Renal cortex interstitium (tissue), 15 donors: ENCODE measurements at places on chromosomes 1 and 21.
A peak's percentile ranks its signal among the peaks of the same experiment; 100 is the strongest.

DNA sequence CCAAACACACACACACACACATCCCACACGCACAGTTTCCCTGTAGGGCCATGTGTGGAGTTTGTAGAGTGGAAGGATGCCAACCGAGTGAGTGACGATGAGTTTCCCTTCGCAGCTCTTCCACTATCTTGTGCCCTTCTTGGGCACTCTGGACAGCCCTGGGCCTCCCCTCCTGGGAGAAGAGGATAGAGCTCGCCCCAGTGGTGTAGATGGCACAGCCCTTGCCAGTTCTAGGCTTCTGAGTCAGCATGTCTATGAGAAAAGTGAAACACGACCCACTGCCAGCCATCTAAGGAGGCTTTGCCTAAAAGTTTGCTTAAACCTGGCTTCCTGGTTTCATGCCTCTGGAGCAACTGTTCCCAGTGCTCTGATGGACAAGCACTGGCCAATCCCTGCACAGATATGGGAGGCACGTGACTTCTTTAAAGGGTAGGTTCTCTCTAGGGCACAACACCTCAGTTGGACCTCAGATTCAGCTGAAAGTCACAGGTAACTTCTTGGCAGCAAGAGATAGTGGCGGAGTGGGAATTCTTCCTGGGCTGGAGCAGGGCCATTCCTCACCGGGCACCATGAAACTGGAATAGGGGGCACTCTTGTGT is 195.9 kb upstream of the GALNT2 start:
- DNase-seq, result no peak

GRCh38 chr21:36717976-36718375 is 19.1 kb downstream of the SIM2 start:
- no peak for DNase-seq

DNA sequence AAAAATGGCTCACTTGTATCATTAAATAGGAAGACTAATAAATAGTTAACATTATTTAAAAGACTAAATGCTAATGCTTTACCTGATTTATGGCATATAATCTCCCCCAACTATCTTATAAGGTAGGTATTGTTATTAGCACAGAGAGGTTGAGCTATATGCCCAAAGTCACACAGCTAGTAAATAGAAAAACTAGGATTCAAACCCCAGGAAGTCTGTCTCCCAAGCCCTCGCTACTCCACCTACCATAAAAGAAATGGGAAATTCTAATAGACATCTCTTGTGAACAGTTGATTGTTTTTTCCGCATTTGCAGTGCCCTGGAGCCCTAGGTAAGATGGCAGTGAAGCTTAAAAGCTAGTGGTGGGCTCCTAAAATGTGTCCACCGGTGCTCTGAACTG is 65.2 kb upstream of the SOD1 start:
- DNase-seq, result no peak

GRCh38 chr1:192601143-192601542 is 25.6 kb downstream of the RGS1 start:
- no peak for DNase-seq

DNA sequence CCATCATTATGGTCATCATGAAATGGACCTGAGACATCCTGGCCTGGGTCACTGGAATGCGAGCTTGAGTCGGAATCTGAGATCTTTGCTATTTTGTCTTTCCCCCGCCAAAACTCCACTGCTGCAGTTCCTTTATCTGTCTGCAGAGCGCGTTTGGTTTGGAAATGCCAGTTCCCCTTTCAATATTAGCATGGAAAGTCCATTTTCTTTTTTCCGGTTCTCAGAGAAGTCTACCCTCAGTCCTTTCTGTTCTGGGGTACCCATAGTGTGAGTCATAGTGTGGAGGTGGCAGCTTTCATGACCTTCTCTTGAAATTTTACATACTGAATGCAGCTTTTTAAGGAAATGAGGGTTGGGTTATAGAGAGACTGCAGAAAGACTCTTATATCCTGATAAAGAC is 14.6 kb downstream of the CACNA1E start:
- no peak for DNase-seq

- DNase-seq, result peak; percentile 97
Observed at GRCh38 chr1:26864610-26865480, 1.9 kb downstream of the SFN start.

DNA sequence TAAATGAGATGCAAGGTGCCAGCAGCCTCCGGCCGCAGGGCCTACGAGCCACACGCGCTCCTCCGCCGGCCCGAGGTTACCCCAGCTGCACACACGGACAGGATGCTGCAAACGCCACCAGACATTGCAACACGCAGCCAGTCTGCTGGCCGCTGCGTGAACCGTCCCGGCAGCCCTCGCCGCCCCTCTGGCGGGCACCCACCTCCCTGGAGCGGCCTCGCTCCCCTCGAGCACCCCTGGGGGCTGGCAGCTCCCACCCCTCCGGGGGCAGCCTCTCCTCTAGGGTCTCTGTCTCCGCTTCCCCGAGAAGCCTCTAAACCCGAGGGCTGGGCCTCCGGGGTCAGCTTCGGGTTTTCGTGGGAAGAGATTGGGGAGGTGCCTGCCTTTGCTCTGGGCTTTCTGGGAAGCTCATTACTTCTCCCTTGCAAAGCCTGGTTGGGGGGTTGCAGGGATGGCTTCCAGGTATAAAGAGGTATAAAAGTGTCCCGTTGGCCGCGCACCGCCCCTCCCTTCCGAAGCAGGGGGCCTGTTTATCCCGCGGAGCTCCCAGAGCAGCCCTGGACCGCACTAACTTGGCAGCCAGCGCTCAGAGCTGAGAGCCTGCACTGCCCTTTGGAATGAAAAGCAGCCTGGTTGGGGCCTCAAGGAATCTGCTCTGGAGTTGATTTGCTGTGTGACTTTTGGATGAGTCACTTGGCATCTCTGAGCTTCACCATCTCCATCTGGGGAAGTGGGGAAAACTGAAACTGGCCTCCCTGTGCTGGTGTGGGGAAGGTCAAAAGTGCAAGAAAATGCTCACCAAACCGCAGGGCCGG is 21.8 kb downstream of the DHRS3 start:
- no peak for DNase-seq

DNA sequence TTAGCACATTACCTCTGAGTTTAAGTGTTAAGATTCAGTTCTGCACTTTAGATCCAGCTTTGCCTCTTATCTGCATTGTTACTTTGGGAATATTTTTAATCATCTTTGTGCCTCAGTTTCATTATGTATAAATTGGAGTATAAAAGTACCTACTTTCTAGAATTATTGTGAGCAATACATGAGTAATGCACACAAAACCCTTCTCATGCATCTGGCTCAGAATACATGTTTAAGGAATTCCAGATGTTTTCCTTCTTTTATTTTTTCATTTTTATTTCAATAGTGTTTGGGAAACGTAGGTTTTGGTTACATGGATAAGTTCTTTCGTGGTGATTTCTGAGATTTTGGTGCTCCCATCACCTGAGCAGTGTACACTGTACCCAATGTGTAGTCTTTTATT is 14.2 kb downstream of the C8A start:
- DNase-seq, result no peak

DNA sequence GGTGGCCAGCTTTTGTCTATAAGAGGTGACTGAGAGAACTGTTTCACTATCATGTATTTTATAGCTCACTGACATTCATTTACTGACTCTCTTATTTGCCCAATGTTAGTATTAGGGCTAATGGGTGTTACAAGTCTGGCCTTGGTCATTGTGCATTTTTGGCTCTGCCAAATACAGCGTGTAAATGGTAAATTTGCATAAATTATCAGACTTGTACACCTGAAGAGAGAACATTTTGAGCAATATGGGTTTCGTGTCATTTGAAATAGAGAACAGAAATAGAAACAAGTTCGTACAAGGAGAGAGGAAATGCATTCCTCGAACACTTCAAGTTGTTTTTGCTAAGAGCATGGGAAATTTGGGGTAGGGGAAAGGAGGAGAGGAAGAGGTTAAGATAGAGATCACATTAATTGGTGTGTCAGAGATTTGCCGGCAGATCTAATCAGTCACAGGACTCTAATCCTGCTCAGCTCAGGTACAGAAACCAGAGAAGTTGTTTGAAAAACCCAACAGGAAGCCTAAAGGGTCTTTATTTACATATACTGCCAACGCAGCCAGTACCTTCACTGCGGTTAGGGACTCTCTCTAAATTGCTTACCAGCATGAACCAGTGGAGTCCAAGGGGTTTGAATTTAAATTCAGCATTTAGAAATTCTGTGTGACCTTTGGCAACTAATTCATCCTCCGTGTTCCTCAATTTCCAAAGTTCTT is 261.5 kb downstream of the GPATCH2 start:
- no peak for DNase-seq

- no peak for DNase-seq
Observed at GRCh38 chr1:45762291-45762690, 11.8 kb upstream of the IPP start.

DNA sequence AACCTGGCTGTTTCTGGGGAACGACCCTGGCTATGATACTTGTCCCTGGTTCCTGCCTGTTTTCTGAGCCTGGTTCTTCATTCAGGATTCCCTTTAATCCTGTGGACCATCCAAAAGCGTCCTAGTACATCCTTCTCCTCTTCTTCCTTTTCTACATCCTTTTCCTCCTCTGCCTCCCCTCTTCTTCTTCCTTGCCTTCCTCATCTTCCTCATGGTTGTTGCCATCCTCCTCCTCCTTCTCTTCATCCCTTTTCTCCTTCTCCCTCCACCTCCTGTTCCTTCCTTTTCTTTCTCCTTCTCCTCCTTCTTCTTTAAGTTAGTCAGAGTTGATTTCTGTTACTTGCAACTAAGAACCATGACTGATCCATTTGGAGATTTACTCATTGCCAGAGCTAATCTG is 197.8 kb downstream of the FOXD2 start:
- DNase-seq, result no peak

- no peak for DNase-seq
Observed at GRCh38 chr21:41064334-41064791, 103.6 kb upstream of the BACE2 start.

DNA sequence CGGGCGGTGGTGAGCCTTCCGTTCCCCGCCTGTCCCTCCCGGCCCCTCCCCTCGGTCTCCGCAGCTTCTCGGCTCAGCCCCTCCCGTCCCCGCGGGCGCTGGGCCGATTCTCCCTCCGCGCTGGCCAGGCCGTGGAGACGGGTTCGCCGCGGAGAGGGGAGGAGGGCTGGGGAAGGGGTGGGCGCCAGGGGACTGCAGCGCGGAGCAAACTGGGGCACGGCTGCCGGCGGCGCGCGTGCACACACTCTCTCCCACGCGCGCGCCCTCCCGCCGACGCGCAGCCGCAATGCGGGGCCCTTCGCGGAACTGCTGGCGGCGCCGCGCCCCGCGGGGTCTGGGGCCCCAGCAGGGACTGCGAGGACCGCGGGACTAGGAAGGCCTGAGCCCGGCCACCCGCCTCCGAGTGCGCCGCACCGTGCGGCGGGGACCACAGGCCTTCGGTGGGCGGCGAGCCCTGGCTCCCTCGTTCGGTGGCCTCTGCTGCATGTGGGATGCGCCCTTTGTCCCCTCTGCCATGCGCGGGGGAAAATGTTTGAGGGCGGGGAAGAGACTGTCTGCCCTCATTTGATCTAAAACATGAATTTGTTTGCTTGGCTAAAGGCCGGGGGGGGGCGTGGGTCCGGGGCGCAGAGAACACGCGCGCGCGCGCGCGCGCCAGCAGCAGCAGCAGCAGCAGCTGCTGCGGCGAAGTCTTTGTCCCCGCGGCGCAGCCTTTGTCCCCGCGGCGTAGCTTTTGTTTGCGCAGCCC is 90.7 kb upstream of the VAMP3 start:
- DNase-seq, result peak; percentile 61

- no peak for DNase-seq
Observed at GRCh38 chr1:247701338-247701737, 15.1 kb downstream of the OR6F1 start.

DNA sequence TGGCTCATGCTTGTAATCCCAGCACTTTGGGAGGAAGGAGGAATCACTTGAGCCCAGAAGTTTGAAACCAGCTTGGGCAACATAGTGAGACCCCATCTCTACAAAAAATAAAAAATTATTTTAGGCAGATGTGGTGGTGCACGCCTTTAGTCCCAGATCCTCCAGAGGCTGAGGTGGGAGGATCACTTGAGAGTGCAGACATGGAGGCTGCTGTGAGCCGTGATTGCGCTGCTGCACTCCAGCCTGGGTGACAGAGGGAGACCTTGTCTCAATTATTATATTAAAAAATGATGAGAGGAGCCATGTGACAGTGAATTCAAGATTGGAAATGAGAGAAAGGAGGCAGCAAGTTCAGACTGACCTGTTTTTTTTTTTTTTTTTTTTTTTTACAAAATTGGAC is 282.3 kb downstream of the ZP4 start:
- no peak for DNase-seq

GRCh38 chr21:26506956-26507355 is 66.1 kb downstream of the CYYR1 start:
- no peak for DNase-seq

DNA sequence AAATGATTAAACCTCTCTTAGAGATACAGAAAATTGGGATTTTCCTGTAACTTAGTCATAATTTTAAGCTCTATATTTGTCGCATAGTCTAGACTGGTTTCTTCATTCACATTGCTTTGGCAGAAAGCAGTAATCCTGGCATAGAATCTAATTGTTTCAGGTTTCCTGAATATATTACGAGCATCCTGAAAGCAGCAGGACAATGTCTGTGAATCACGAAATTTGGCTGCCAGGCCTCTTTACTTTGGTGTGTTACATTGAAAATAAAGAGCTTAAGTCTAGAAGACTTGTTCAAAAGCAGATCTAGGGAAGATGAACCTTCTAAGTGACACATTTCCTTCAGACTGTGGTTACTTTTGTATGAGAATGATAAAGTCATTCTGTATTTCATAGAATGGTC is 72.2 kb downstream of the TDRD5 start:
- DNase-seq, result no peak

DNA sequence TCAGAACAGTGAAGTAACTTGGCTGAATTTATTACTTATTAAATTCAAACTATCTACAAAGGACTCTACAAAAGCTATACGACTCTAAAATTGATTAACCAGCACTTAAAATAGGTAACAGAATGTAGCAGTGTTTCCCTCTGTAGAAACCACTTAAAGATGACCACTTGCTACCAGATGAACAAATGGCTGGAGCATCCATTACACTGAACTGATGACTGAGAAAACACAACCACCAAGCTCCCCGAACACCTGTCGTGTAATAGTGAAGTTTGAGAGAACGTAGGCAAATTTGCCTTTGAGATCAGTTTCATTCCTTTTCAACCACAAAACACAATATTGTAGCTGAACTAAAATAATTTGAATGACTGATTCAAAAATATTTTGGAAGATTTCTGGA is 226.7 kb downstream of the KCNT2 start:
- no peak for DNase-seq

DNA sequence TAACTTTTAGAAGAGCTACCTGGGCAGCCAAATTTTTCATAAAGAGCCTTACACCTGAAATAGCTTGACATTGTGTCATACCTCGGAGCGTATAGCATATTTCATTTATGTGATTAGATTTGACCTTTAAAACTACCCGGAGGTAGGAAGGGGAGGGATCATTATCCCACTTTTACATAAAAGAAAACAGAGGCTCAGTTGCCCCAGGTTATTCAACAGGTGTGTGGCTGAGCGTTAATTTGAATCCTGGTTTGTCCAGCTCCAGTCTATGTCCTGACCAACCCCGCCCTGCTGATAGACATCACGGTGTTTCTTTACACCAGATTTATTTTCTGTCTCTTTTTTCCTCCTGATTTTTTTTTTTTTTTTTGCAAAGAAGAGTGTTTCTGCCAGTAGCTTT is 39.7 kb downstream of the PBX1 start:
- DNase-seq, result no peak

- no peak for DNase-seq
Observed at GRCh38 chr1:175417316-175417715, 224.7 kb upstream of the KIAA0040 start.

- DNase-seq, result no peak
Observed at GRCh38 chr1:64933296-64934070, 32.9 kb downstream of the JAK1 start.
